Cortex of kidney (tissue), 1 donor: ENCODE measurements at places on chromosomes 7 and 10.
A peak's percentile ranks its signal among the peaks of the same experiment; 100 is the strongest.

GRCh38 chr7:5439209-5439571 is 15.6 kb upstream of the TNRC18 start:
- no peak for DNase-seq

GRCh38 chr7:38748056-38748610 is 117.0 kb upstream of the AMPH start:
- DNase-seq: no peak

DNA sequence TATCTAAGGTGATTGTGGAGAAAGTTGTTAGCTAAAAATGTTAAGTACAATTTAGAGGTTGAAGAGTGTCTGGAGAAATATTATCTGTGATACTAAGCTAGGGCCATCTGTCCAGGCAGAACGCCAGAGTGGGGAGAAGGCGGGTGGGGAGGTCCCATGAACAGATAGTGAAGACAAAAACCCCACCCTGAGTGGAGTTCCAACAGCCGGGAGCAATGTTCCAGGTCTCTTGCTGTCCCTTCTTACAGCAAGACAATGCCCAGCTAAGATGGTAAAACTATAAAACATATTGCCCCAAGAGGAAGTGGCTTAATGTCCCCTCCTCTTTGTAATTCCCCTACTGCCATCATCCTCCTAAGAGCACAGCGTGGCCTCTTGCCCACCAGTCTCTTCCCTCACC is 10.4 kb upstream of the IL15RA start:
- DNase-seq: no peak

GRCh38 chr10:73253225-73253555 is 746 bp upstream of the MRPS16 start:
- DNase-seq: no peak

DNA sequence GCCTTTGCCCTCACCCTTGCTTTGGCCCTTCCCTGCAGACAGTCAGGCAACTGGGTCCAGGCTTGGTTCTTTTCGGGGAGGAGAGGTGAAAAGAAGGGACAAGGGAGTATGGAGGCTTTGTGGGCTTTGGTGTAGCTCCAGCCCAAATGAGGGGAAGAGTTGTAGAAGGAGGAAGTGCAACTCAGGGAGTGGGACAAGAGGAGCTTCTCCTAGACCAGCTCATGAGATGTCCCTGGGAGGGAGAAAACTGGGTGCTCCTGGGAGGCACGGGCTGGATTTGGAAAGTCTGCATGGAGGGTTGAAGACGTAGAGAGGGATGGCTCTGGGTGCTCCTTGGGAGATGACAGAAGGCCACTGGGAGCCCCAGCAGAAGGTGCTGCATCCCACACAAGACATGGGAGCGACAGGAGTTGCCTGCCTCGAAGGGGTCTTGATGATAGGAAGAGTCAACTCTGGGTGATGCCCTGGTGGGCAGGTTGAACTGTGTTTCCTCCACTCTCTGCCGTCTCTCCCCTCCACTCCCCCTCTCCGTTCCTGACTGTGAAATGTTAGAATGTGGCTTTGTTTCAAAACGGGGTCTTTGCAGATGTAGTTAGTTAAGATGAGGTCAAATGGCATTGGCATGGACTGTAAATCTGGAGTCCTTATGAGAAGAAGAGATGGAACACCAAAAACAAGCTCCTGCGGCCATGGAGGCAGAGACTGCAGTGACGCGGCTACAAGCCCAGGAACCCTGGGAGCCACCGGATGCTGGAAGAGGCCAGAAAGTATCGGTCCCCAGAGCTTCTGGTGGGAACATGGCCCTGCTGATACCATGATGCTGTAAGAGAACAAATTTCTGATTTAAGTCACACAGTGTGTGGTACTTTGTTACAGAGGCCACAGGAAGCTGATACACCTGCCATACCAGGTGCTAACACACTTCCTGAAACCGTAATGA is 298.5 kb downstream of the GLRX3 start:
- DNase-seq: no peak

- no peak for DNase-seq
Measured at GRCh38 chr7:140327261-140327661, 71.1 kb downstream of the SLC37A3 start.

DNA sequence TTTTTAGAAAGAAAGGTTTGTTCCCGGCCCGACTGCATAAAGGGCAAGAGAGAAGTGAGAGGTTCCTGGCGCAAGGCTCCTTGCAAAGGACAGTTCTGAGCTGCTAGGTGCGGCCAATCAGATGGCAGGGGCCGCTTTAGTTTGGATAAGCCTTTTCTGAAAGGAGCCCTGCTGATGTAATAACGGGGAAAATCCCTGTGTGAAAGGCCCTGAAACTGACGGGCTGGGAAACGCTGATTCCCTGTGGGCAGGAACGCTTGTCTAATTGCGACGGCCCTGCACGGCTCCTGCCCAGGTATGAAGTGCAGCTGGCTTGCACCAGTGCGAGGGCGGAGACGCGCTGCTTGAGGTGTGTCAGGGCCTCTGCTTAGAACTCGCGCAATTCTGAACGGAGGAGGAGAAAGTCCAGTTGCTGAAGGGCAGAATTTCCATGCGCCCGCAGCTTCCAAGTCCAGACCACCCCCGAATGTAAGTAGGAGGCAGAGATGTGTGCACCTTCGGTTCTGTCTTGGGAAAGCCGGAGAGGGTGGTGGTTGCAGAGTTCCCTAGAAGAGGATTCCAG is 30.5 kb downstream of the TACC2 start:
- DNase-seq: no peak

DNA sequence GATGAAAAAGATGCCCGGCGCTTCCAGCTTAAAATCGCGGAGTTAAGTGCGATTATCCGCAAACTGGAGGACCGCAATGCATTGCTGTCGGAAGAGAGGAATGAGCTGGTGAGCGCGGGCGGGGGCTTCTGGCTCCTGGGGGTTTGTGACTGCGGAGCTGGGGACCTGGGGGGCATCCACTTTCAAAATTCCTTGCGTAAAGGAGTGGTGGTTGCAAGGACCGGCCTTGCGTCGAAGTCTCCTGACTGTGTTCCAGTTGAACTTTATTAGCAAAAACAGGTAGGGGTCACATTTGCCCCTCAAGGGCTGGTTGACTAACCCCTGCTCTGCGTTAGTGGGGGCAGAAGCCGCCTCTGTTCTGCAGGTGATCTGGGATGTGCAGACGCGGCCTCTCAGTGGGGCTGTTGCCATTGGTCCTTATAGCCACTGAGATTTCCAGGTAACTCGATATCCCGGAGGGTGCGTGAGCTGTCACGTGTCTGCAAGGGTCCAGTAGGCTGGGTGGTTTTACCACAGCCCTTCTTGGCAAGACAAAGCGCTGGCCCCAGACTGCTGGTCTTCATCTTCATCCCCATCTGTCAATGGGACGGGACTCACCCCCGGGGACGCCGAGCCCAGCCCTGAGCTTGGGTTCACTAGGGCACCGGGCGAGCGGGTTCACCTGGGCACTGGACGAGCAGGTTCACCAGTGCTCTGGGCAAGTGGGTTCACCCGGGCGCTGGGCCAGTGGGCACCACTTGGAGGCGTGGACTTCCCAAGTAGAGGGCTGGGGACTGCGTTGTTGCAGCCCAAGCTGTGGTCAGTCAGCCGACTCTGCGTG is 51.5 kb upstream of the DPYSL4 start:
- no peak for DNase-seq

GRCh38 chr10:91163869-91164474 is 56.5 kb upstream of the PCGF5 start:
- DNase-seq: peak; percentile 14

DNA sequence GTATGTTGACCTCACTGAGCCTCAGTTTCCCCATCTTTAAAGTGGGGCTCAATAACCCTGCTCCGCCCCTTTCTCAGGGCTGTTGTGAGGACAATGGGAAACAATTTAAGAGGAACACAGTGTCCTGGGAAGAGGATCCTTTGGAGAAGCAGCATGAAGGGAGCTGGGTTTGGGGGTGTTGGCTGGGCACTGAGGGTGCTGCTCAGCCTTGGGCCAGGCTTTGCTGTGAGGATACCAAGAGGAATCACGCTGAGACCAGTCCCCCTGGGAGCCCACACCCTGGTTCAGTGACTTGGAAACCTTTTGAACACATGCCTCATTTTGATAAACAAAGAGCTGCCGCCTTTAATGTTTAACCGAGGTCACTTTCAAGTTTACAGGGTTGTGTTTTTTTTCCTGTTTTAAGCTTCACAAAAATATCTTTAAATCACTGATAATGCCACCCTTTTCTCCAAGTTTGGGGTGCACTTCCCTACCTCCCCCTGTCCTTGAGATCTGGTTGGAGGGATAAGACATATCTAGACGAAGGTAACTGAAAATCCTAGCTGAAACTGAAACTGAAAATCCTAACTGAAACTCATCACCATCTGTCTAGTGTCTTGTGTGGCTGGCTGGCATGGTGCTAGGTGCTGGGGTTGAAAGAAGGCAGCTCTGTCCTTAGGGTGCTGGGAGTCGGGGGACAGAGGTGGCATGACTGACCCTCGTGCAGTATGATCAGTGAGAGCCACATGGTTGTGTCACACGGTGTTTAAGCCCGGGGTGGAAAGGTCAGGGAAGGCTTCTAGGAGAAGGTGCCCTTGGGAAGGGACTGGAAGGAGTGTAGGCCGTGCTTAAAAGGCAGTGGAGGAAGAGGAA is 27.7 kb downstream of the ZNF775 start:
- DNase-seq: no peak

- DNase-seq: no peak
Measured at GRCh38 chr7:28937103-28937502, 21.0 kb downstream of the TRIL start.

DNA sequence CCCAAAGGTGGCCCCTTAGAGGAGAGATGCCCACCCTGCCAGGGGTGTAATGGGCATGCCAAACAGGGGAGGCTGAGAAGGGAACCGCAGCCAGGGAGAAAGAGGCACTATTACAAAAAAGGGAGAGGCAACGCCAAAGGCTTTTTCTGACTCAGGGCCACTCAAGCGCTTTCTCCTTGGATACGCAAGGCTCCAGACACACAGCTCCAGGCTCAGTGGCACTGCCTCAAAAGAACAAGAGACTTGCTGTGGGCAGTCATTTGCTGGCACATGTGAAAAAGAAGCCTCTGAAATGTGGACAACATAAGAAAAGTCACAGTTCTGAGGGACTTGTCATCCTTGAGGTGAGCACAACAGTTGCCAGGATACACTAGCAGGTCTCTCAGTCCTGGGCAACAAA is 128.4 kb downstream of the DGKI start:
- DNase-seq: no peak

DNA sequence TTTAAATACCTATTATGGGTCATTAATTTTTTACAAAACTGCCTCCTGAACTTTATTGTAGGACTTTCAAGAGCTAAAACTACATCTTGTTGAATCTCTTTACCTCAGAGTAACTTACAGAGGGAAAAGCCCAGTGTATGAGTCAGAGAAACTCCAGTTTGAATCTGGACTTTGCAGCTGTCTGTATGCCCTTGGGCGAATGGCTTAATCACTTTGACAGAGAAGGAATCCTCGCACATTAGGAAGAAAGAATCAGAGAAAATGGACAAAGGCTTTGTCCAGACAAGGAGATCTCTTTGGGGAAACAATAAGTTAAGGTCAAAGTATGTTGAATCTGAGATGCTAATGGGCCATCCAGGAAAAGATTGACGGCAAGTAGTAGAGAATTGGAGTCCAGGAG is 484.2 kb upstream of the CELF2 start:
- DNase-seq: no peak

GRCh38 chr7:81233208-81233940 is 314.5 kb upstream of the SEMA3C start:
- DNase-seq: no peak

DNA sequence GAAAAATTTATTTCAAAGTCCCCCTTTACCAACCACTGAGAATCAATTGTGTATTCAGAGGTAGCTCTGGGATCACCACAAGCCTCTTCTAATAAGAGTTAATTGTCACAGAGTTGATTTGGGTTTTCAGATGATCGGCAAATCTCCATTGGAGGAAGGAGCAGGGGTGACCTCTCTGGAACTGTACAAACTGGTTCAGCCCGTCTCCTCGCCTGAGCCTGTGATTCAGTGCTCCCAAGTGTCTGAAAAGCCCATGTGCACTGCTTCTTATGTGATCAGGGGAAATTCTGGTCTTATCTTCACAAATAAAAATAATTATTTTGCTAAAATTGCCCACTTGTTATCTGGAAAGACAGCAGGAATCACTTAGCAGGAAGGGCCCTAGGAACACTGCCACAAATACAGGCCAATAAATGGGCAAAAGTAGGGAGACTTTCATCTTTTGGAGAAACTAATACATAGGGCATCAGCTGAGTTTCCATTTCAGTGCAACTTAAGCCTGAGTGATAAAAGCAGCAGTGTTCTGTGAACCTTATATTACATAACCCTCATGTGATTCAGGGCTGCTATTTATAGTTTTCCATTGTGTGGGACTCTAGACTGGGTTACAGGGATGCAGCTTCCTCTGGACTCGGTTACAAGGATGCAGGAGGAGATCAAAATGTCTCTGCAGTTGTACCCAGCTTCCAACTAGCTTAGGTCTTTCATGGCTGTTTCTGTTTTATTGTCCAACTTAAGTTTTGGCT is 32.3 kb downstream of the CDK1 start:
- DNase-seq: no peak

DNA sequence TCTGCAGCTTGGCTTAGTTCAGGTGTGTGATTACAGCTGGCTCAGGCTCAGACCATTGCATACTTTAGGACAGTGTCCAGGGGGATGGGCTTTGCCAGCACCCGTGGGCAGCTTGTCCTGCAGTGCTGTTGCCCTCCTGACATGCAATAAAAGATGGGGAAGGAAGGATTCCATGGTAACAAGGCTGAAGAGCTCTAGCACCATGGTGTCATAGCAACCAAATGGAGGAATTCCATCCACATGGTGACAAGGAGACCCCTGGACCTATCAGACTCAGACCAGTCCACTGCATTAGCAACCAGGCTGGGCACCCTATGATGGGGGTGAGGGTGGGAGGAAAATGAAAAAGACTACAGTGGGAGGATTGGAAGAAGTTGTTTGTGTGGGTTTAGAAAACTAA is 49.9 kb downstream of the SORCS3 start:
- no peak for DNase-seq

- DNase-seq: no peak
Measured at GRCh38 chr7:77247206-77247850, 47.7 kb upstream of the FGL2 start.

GRCh38 chr7:23232966-23233365 is 13.6 kb upstream of the GPNMB start:
- no peak for DNase-seq

DNA sequence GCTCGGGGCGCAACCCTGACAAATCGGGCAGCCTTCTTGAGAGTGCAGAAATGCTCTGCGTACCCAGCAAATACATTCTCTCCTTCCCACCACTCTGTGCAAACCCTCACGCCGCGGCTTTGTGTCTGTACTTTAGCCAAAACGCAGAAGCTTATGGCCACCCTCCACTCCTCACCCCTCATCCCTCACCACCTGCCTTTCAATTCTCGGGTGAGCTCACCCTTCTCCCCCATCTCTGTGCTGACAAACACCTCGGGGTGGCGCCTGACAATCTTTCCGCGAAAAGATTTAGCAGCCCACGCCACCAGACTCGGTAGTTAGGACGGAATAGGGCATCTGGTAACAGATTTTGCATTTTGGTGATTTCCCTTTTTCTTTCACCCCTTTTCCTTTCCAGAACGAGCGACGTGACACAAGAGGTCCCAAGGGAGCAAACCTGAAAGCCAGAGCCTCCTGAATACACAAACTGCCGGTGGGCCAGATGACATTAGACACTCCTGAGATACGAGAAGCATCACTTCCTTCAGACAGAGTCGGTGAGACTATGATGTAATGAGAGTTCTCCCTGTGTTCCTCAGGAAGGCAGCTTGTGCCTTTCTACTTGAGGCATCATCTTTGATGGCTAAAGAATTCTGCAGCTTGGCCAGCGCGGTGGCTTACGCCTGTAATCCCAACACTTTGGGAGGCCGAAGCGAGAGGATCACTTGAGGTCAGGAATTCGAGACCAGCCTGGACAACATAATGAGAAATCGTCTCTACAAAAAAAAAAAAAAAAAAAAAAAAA is 671 bp upstream of the ATAD1 start:
- no peak for DNase-seq
